ENCODE measurements at places on chromosomes 2 and 18. TPM values are rescaled to one million over a fixed set of nuclear protein-coding genes. Genes with fewer than 3 reads are reported as not detected.

Gene LRRTM1
- total RNA-seq, result not detected

Gene CRIM1
- total RNA-seq, result not detected

Gene FTCDNL1
- 0.94 TPM for total RNA-seq

Gene CNDP1
- total RNA-seq, result not detected

Gene ALLC
- not detected for total RNA-seq

Gene RIF1
- 30.5 TPM for total RNA-seq

DNA sequence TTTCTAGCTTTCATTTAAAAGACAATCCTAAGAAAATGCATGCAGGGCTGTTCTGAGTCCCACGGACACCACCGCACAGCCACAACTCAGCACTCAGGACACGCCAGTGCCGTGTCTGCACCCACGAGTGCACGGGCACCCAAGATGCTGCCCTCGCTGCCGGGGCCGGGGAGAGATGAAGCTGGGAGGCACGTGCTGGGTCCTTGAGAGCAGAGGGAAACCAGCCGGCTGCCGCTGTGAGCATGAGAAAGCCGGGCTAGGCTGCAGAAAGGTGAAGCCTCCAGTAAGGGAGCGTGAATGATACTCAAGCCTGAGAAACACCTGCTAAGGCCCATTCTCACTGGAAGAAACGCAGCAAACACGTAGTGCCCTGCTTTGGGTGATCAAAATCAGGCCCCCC, 4.8 kb downstream of the COPS9 start:
- DNase-seq, result no peak
- H3K4me3 ChIP-seq, result no peak overlapping the region
- no peak overlapping the region for H3K27ac ChIP-seq
- H3K4me1 ChIP-seq, result peaks cover 12% of the 10 kb centered on the region
- H3K36me3 ChIP-seq, result peaks cover 9% of the 10 kb centered on the region

DNA sequence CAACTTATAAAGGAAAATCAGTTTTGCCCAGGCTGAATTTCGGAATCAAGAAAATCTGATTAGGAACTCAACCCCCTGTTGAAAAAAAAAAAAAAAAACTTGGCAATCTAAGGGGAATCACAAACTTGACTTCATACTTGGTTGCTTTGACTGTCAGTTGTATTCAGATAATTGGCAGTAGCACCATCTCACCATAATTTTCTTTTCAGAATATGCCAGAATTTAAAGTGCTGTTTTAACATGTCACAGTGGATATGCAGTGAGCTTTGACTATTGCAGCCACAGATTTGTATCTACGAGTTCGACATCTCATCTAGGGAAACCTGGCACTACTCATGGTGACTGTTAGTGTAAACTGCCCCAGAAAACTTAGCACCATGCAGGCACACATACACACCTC, 761.4 kb upstream of the KLHL29 start:
- no peaks in the 10 kb centered on the region for H3K36me3 ChIP-seq
- H3K27ac ChIP-seq, result no peak overlapping the region
- H3K4me1 ChIP-seq, result peaks cover 2% of the 10 kb centered on the region

- no peak overlapping the region for H3K27ac ChIP-seq
- H3K4me3 ChIP-seq, result no peak overlapping the region
- no peaks in the 10 kb centered on the region for H3K4me1 ChIP-seq
- no peaks in the 10 kb centered on the region for H3K36me3 ChIP-seq
Observed at GRCh38 chr2:237894396-237894979, 35.1 kb downstream of the RAMP1 start.

DNA sequence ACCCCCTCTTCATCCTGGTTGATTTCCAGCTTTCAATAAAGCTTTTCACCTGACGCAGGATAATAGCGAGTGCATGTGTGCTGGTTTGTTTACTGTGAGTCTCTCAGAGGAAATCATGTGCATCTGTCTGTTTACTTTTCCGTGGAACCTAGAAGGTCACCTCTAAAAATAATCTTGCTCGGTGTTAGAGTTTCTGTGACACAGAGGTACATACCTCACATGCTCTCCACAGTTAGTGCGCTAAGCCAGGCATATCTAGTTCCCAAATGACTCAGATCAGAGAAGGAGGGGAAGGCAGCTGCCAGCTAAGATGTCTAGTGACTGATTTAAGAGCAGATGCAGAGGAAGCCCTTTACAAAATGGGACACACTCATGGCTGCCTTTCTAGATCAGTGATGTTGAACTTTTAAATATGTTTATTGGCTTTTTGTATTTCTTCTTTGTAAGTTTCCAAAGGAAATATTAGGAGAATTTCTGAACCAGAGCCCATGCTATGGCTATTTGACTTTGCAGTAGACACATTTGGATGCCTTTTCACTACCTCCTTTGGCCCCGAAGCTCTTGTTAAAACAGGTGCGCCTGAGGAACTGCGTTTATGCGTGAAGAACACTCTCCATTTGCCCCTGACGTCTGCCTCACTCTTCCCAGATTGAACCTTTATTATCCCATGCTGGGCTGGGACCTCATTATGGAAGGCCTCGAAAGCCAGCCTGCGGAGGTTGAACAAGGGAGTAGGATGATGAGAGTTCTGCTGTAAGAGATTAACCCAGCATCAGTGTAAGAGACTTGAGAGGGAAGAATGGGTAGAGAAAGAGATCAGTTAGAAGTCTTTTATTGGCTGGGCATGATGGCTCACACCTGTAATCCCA, 145.6 kb downstream of the FAM161A start:
- no peaks in the 10 kb centered on the region for H3K4me1 ChIP-seq
- H3K36me3 ChIP-seq, result no peaks in the 10 kb centered on the region
- H3K27me3 ChIP-seq, result no peaks in the 10 kb centered on the region

GRCh38 chr18:44856157-44856556, 175.5 kb downstream of the SETBP1 start:
- no peak for DNase-seq
- H3K27ac ChIP-seq, result no peak overlapping the region
- no peaks in the 10 kb centered on the region for H3K36me3 ChIP-seq
- no peak overlapping the region for H3K4me3 ChIP-seq
- H3K27me3 ChIP-seq, result no peaks in the 10 kb centered on the region

GRCh38 chr18:57754577-57755338, 48.4 kb downstream of the ATP8B1 start:
- no peaks in the 10 kb centered on the region for H3K27me3 ChIP-seq
- no peak overlapping the region for H3K4me3 ChIP-seq
- DNase-seq, result no peak
- H3K27ac ChIP-seq, result no peak overlapping the region
- peaks cover 3% of the 10 kb centered on the region for H3K4me1 ChIP-seq

DNA sequence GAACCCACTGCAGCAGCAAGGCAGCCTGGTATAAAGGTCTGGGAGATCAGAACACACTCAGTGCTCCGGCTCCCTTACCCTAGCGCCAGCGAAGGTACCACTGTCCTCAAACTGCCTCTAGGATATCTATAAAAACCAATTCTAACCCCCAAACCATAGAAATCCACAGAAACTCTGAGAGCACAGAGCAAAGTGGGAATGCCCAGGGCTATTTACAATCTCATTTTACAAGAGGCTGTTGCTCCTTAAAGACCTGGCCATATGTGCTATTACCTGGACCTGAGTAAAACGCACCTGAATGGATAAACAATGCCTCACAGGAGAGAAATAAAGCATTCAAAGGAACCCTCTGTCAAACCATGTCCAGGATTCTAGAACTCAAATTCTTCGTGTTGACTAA, 4.3 kb downstream of the STK39 start:
- peaks cover 27% of the 10 kb centered on the region for H3K4me1 ChIP-seq
- no peak overlapping the region for H3K4me3 ChIP-seq
- H3K27me3 ChIP-seq, result no peaks in the 10 kb centered on the region
- peaks cover 19% of the 10 kb centered on the region for H3K36me3 ChIP-seq
- no peak for DNase-seq

- H3K4me1 ChIP-seq, result no peaks in the 10 kb centered on the region
- no peaks in the 10 kb centered on the region for H3K27me3 ChIP-seq
- DNase-seq, result no peak
Observed at GRCh38 chr2:7026742-7027141, 109.5 kb downstream of the RNF144A start.

DNA sequence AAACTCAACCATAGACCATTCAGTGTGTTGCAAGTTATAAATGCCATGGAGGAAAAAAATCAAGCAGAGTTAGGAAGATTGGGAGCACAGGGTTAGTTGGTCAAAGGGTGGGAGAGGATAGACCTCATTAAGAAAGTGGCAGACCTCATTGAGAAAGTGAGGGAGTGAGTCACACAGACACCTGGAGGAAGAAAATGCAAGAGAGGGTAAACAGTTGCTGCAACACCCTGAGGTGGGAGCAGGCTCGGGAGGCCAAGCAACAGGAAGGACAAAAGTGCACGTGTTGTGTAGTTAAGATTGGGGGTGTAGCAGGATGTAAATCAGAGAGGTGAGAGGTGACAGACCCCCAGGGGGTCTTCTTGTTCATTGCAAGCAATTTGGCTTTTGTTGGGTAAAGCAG, 6.4 kb downstream of the IL1RL1 start:
- DNase-seq, result no peak
- H3K27me3 ChIP-seq, result no peaks in the 10 kb centered on the region
- H3K27ac ChIP-seq, result no peak overlapping the region
- no peaks in the 10 kb centered on the region for H3K4me1 ChIP-seq
- no peak overlapping the region for H3K4me3 ChIP-seq

DNA sequence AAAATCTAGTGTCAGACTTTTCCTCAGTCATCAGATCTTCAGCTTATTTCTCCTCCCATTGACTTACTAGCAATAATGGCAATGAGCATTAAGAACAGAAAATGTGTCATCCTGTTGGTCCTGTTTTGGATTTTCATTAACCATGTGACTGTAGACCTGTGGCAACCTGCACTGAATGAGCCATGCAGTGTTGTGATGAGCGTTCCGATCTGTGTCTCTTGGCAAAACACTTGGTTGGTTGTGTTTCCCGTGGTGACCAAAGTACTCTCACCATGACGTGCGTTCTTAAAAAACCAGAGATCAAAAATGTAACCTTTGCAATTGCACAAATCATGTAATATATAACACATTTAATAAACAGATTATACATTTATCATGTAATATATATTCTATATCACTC, 138.6 kb downstream of the MAP3K20 start:
- no peak for DNase-seq
- no peak overlapping the region for H3K4me3 ChIP-seq
- no peaks in the 10 kb centered on the region for H3K4me1 ChIP-seq
- no peaks in the 10 kb centered on the region for H3K27me3 ChIP-seq
- no peaks in the 10 kb centered on the region for H3K36me3 ChIP-seq
- no peak overlapping the region for H3K27ac ChIP-seq

DNA sequence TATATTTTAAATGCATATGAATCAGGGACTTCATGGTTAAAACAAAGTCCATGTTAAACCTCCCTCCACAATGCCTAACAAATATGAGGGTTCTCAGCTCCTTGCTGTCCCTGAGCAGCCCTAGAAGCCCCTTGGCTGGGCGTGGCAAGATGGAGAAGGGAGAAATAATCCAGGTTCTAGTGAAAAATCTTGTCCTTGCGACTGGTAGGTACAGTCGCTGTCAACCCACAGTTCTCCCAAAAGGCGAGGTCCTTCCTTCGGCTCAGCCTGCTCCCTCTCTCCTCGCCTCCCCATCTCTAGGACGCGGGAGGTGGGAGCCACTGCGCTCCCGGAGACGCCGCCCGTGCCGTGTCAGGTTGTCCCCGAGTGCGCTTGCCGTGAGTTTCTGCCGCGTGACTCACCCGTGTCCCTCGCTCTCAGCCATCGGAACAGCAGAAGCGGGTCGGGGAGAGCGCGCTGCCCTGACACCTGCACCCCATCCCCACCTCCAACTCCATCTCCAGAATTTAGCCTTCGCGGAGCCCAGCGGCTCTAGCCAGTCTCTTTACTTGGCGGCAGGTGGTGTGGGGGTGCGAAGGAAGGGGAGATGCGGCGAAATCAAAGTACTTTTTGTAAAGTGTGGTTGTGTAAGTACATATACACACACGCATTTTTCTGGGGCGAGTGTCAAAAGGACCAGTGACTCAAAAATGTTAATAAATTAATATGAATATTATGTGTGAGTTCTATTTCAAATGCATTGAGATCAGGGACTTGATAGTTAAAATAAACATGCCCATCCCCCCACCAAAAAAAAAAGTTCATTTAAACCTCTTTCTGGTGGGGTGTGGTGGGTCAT, 65.1 kb upstream of the TMEM17 start:
- no peak overlapping the region for H3K4me3 ChIP-seq
- H3K36me3 ChIP-seq, result no peaks in the 10 kb centered on the region
- DNase-seq, result no peak
- no peaks in the 10 kb centered on the region for H3K27me3 ChIP-seq
- H3K27ac ChIP-seq, result no peak overlapping the region

- H3K27me3 ChIP-seq, result no peaks in the 10 kb centered on the region
- no peaks in the 10 kb centered on the region for H3K36me3 ChIP-seq
- no peak overlapping the region for H3K4me3 ChIP-seq
- no peak for DNase-seq
- H3K27ac ChIP-seq, result no peak overlapping the region
Observed at GRCh38 chr2:218039171-218039570, 29.9 kb upstream of the RUFY4 start.

GRCh38 chr2:232781765-232782164, 5.4 kb upstream of the KCNJ13 start:
- no peak for DNase-seq
- H3K27ac ChIP-seq, result no peak overlapping the region
- H3K27me3 ChIP-seq, result no peaks in the 10 kb centered on the region
- no peaks in the 10 kb centered on the region for H3K4me1 ChIP-seq
- no peak overlapping the region for H3K4me3 ChIP-seq

- no peaks in the 10 kb centered on the region for H3K36me3 ChIP-seq
- no peaks in the 10 kb centered on the region for H3K4me1 ChIP-seq
- H3K27ac ChIP-seq, result no peak overlapping the region
- DNase-seq, result no peak
Observed at GRCh38 chr2:226256709-226257376, 542.8 kb downstream of the IRS1 start.

GRCh38 chr18:3451989-3452749, 2.2 kb downstream of the TGIF1 start:
- H3K36me3 ChIP-seq, result peaks cover 24% of the 10 kb centered on the region
- DNase-seq, result peak; percentile 67
- peaks cover 58% of the 10 kb centered on the region for H3K4me1 ChIP-seq
- H3K27ac ChIP-seq, result peak overlapping the region; percentile 89
- no peaks in the 10 kb centered on the region for H3K27me3 ChIP-seq

- peaks cover 12% of the 10 kb centered on the region for H3K4me1 ChIP-seq
- no peak overlapping the region for H3K27ac ChIP-seq
- DNase-seq, result no peak
- H3K27me3 ChIP-seq, result no peaks in the 10 kb centered on the region
Observed at GRCh38 chr2:207159002-207159401, 6.7 kb downstream of the KLF7 start.

GRCh38 chr2:169173876-169174275, 104.5 kb downstream of the DHRS9 start:
- no peak overlapping the region for H3K27ac ChIP-seq
- H3K4me1 ChIP-seq, result no peaks in the 10 kb centered on the region
- no peaks in the 10 kb centered on the region for H3K36me3 ChIP-seq
- DNase-seq, result no peak

- no peaks in the 10 kb centered on the region for H3K27me3 ChIP-seq
- H3K27ac ChIP-seq, result no peak overlapping the region
- H3K36me3 ChIP-seq, result no peaks in the 10 kb centered on the region
Observed at GRCh38 chr2:36459725-36460137, 104.2 kb downstream of the CRIM1 start.

- H3K4me3 ChIP-seq, result no peak overlapping the region
- H3K4me1 ChIP-seq, result no peaks in the 10 kb centered on the region
- H3K27me3 ChIP-seq, result no peaks in the 10 kb centered on the region
- no peaks in the 10 kb centered on the region for H3K36me3 ChIP-seq
Observed at GRCh38 chr2:128543036-128543435, 224.4 kb upstream of the HS6ST1 start.

- H3K27ac ChIP-seq, result no peak overlapping the region
- H3K4me3 ChIP-seq, result no peak overlapping the region
- H3K4me1 ChIP-seq, result no peaks in the 10 kb centered on the region
- DNase-seq, result no peak
- H3K36me3 ChIP-seq, result no peaks in the 10 kb centered on the region
Observed at GRCh38 chr2:2840681-2841300, 509.7 kb upstream of the MYT1L start.
